ENCODE measurements at places on chromosomes 4 and X.

- no peak for DNase-seq
Measured at GRCh38 chrX:7635604-7636003, 207.4 kb upstream of the VCX start.

GRCh38 chr4:140331245-140331644 is 42.2 kb upstream of the SCOC start:
- no peak for DNase-seq

DNA sequence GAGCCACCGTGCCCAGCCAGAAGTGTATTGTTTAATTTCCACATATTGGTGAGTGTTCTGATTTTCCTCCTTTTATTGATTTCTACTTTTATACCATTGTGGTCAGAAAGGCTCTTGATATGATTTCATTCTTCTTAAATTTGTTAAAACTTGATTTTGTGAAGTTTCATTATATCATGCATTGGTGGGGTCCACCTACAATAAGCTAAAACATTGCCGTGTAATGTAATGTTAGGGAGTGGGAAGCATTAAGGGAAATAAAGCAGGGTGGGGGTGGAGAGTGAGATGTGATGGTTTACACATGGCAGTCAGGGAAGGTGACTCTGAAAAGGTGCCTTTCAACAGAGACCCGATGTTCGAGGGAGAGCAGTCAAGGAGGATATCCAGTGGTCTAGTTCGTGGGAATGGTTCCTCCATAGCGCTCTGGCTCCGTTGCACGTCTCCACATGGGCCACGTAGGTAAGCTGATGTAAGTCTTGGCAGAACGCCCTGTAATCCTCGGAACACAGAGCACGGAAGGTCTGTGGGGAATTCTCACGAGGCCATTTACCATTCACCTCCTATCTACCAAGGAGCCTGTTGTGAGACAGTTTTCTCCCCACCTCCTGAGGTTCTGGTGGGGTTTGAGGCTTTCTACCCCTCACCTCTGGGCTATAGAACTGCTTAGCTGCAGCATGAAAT is 7.7 kb upstream of the WDR13 start:
- DNase-seq, result no peak

- DNase-seq, result no peak
Measured at GRCh38 chr4:83858131-83858530, 322.2 kb downstream of the GPAT3 start.

DNA sequence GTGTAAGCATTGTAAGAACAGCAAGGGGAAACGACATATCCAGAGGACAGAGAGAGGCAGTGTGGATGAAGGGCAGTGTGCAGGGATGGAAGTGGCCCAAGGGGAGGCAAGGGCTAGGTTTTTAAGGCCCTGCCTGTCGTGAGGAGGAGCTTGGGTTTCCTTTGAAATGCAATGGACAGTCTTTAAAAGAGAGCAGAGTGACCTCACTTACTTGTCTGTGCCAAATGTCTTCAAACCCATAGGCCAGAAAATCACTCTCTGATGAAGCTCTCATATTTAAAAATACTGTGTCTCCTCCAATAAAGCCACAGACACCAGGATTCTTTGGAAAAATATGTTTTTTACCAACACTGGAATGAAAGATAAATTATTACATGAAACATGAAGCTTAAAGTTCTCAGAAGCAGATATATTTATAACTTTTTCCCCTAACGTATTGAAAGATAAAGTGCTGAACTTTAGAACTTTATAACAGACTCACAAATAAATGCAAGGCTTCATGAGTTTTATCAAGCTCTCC is 19.2 kb upstream of the ATXN3L start:
- DNase-seq, result no peak

DNA sequence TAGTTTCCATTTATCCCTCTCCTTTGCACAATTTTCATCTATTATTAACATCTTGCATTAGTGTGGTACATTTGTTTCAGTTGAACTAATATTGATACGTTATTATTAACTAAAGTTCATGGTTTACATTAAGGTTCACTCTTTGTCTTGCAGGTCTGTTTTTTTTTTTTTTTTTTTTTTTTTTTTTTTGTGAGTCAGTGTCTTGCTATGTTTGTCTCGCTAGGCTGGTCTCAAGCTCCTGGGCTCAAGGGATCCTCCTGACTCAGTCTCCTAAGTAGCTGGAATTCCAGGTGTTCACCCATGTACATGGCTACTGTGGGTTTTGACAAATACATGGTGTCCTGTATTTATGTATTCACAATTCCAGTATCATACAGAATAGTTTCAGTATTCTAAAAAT is 6.8 kb downstream of the TBC1D19 start:
- no peak for DNase-seq

GRCh38 chr4:5957076-5957475 is 61.2 kb downstream of the C4orf50 start:
- no peak for DNase-seq

GRCh38 chrX:153763298-153763932 is 634 bp upstream of the PLXNB3 start:
- no peak for DNase-seq

DNA sequence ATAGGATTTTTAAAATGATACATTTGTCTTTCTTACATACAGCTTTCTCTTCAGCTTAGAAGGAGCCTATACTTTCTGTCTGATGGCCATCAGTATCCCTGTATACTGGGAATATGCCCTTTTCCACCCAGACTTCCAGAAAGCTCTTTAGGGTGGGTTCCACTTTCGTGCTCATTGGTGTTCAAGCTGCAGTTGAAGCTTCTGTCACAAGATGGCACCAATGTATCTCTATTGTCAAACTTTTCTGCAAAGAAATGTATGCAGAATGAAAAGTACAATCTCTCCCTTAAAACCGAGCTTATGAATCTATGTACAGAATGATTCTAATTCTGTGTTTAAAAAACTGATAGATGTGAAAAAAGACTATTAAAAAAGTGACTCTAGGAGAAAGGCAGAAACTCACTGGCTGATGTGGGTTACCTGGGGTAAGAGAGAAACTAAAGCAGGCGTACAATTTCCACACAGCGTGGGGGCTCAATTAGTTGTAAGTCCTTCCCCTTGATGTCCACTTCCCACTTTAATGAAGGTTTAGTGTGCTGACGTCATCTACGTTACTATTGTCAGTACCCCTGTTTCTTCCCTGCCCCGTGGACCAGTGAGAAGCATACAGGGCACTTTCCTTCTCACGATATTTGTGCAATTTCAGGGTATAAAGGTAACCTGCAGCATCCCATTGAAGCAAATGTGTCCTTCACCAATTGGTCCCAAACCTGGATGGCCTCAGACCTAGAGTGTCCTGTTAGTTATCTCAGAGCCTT is 57.3 kb upstream of the TCEAL2 start:
- peak; percentile 1 for DNase-seq

- DNase-seq, result peak; percentile 33
Measured at GRCh38 chrX:70196961-70197720, 19.9 kb downstream of the DGAT2L6 start.

DNA sequence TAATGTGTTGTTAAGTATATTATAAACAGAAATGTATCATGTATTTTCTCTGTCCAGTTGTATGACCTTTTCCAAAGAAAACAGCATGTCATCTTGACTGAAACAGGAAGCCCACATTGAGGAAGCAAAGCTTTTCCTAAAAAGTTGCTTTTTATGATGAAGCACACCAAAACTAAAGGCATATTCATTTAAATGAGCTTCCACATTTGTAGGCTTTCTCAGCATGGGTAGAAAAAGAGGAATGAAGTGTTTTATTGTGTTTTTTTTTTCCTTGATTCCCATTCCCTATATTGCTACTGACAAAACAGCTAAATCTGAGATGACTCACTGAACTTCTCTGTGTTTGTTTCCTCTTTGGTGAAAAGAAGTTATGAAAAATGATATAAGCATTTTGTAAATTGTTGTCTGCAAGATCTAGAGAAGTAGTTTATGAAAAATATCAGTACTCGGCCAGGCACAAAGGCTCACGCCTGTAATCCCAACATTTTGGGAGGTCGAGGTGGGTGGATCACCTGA is 32.5 kb upstream of the FRAS1 start:
- no peak for DNase-seq

GRCh38 chrX:70505451-70505841 is 60.8 kb downstream of the DLG3 start:
- no peak for DNase-seq

DNA sequence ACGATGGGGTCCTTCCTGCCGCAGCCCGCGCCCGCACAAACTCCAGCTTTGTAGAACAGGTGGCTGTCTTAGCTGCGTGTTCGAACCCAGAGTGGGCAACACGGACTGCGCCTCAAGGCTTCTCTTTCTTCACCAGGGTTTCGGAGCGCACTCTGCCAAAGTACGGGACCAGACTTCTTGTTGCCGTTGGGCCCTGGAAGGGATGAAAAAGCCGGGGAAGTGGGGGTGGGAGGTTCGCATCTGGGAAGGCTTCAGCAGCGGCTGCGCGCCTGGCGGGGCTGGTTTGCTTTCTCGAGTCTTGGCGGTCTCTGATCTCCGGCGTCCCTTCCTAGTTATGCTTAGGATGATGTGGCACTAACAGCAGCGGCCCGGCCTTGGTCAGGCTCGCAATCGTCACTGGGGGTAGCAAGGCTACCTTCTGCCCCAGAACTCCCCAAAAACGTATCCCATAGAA is 673 bp downstream of the PARM1 start:
- no peak for DNase-seq

DNA sequence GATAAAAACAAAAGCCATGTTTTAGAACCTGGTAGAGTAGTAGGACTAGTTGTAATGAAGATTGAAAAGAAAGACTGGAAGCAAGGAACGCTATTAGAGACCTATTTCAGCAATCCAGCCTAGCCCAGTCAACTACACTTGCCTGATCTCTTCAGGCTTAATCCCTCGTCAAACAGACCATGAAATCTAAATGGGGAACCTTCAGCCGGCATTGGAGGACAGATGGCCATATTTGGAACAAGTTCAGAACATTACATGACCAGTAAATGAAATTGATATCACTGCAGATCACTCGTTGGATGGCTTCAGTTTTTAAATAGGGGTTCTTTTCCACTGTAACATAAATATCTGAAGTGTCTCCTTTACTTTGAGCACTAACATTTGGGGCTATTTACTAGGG is 84.8 kb upstream of the WDR44 start:
- DNase-seq, result no peak

DNA sequence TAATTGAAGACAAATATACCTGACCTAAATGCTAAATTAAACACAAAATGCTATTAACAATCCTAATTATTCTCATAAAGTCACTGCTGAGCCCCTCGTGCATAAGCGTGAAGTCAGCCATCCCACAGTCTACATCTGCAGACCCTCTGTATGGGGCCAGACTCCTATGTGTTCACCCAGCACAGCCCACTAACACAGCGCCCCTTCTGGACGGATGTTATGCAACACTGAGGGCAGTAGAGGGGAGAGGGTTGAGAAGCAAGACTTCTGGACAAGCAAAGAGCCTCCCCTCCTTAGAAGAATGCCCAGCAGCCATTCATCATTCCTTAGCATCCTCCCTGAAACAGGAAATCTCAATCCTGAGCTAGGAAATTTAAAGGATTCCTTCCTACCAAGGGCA is 7.9 kb downstream of the TRPC3 start:
- DNase-seq, result peak; percentile 15

DNA sequence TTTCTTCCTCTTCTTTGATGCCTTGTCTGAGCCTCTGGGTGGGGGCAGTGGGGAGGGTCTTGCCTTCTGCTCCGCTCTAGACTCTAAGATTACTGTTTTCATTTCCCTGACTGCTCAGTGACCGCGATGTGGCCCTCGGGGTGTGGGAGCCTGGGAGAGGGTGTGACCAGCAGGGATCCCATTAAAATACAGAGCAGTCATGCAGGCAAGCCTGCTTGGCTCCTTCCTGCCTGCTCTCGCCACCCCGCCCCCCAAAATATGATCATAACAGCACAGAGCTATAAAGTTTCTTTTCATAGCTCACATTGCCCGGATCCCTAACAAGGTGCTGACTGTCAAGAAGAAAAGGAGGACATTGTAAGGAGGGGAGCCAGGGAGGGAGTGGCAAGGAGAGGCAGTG is 332.9 kb downstream of the RAB28 start:
- DNase-seq, result no peak

DNA sequence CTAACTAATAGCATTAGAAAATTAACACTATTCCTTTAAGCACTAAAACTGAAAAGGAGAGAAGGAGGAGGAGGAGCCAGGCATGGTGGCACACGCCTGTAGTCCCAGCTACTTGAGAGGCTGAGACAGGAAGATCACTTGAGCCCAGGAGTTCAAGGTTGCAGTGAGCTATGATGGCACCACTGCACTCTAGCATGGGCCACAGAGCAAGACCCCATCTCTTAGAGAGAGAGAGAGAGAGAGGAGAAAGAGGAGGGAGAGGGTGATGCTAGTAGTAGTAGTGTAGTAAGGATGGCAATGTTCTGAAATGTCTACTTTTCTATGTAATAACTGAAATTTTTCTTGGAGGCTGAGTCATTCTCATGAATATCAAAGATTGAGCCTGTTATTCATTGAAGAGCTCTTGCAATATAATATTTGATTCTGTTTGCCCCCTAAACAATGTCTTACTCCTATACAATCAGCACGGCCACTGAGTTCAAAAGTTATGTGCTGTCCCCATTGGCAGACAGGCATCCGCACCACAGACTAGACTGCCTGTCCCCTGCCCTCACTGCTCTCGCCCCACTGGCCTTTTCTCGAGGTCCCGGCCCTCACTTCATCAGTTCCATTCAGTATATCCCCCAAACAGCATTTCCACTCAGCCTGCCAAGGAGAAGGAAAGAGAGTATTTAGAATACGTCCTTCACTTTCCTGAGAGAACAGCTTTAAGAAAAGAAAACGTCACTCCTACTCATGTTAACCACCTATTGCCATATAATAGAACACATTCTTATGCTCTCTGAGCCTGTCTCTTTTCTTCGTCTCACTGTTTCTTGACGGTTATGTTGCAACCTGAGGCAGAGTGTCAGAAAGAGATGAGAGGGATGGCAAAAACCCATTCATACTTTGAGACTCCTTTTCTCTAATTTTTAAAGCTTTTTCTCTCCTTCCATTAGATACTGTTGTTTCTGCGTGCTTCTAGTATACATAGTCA is 238.1 kb downstream of the PALLD start:
- no peak for DNase-seq

DNA sequence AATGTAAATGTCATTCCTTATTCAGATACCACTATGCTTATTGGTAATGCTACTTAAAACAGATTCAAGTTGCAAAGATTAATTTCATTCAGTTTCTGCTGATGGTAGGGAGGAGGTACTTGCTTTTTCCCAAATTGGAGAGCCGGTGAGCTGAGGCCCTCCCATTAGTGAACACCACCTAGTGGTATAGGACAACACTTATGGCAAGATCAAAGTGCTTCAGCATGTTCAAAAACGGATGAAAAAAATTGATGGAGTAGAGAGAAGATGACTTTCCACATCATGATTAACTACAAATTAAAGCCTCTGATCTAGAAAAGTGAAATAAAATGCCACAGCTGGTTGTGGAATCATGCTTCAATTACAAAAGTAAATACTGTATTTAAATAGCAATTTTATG is 112.9 kb downstream of the MBNL3 start:
- DNase-seq, result no peak
